AG08395 (cell line): ENCODE measurements at places on chromosomes 4 and X.

- DNase-seq: no peak
Measured at GRCh38 chrX:128458888-128459287, 406.7 kb upstream of the ACTRT1 start.

DNA sequence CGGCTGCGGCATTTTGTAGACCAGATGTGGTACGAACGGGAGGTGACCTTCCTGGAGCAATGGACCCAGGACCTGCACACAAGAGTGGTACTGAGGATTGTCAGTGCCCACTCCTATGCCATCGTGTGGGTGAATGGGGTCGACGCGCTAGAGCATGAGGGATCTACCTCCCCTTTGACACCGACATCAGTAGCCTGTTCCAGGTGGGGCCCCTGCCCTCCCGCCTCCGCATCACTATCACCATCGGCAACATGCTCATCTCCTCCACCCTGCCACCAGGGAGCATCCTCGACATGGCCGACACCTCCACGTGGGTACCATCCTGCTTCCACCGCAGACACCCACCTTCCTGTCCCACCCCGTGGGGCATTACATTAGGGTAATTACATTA lies 46.2 kb downstream of the SMARCA5 start:
- DNase-seq: no peak

- DNase-seq: no peak
Measured at GRCh38 chr4:146648461-146648783, 9.7 kb downstream of the POU4F2 start.

DNA sequence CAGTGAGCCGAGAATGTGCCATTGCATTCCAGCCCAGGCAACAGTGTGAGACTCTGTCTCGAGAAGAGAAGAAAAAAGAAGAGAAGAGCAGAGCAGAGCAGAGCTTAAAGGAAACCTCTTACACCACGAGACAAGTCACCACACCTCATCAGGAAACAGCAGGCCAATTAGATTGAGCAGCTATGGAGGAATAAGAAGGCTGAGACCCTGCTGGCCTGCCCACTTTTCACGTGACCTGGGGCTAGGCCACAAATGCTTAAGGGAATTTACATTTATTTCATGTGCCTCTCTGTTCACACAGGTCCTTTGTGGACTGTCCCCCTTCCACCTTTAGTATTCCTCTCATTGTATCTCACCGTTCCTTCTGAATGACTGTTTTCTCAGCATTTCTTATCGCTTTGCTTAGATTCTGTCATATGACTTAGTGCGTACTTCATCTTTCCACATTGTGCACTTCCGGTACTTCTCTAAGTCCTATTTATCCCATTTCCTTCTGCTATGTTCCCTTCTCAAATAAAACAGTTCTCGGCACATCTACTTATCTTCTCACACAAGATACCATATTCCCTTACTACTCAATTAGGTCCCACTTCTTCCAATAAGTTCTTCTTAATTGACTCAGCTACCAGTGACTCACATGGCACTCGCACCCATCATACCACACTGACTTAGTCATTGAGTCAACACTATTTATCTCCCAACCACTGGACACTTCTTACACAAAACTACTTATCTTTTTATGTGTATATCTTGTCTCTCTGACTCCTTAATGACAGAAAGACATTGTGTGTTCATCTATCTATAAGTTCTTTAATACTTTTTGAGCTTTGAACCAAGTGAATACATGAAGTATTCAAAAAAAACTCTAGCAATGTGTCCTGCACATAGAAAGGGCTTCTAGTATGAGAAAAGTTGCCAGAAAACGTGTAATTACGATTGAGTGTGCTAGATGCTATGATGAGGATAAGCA lies 11.0 kb downstream of the CUL4B start:
- DNase-seq: peak; percentile 75

GRCh38 chr4:99636422-99636821 lies 21.2 kb downstream of the C4orf54 start:
- no peak for DNase-seq

DNA sequence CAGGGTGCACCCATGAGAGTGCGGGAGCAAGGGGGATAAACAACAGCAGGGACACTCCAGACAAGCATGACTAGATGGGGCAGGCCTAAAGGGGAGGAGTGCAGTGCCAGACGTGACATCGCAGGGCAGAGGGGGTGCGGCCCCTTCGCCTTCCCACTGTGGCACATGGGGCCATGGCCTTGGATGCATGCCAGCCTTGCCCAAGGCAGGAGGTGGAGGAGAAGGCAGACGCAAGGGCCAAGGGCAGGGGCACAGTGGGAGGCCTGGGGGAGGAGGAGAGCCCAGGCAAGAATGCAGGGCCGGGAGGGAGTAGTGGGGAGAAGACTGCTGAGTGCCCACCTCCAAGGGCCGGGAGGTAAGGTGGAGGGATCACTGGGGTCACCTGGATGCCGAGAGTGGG lies 21.6 kb downstream of the PNMA6E start:
- DNase-seq: no peak

DNA sequence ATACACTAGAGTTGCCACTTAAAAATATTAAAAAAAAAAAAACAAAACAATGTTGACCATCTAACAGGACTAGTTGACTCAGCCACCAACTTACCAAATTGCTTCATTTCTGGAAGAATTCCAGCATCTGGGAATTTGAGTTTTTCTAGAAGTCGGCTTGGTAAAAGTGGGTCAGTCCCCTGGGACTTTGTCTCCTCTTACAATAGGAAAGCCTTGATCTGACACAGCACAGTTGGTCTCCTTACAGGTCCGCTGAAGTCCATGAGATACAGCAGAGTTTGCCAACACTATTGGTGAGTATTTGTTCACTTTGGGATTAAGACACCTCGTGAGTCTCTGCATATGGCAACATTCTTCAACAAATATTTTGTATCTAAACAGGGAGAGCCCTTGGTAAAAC lies 18.2 kb upstream of the DDIT4L start:
- no peak for DNase-seq

- DNase-seq: no peak
Measured at GRCh38 chrX:118496763-118497079, 1.1 kb downstream of the DOCK11 start.

- no peak for DNase-seq
Measured at GRCh38 chr4:153013202-153013977, 77.3 kb downstream of the FHDC1 start.
